ENCODE measurements at places on chromosomes 3 and 15.

DNA sequence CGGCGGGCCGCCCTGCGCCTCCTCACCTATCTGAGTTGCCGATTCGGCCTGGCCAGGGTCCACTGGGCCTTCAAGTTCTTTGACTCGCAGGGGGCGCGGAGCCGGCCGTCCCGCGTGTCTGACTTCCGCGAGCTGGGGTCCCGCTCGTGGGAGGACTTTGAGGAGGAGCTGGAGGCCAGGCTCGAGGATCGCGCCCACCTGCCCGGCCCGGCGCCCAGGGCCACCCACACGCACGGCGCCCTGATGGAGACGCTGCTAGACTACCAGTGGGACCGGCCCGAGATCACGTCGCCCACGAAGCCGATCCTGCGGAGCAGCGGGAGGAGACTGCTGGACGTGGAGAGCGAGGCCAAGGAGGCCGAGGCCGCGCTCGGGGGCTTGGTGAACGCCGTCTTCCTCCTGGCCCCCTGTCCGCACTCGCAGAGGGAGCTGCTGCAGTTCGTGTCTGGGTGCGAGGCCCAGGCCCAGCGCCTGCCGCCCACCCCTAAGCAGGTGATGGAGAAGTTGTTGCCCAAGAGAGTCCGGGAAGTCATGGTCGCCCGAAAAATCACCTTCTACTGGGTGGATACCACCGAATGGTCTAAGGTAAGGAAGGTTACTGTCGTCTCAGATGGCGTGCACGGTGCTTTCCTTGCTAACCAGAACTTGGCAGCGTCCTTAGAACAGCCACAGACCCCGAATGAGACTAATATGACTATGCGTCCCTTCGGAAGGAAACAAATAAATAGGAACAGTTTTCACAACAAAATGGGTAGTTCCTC is 567 bp downstream of the TICRR start:
- DNase-seq: no peak

DNA sequence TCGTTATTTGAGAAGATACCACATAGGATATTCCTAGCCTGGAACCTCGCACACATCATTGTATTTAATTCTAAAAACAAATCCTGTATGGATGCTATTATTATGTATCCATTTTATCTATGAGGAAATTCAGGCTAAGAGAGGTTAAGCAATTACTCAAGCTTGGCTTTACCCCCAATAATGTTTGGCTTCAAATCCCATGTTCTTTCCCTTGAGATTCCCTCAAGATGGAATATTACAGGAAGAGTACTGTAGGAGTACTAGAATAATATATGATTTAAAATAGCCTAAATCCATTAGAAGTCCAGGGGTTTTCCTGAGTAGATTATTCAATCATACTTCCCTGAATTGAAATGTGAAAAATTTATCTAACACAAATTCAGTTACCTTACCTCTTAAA is 630.2 kb downstream of the ZNF385D start:
- DNase-seq: no peak

DNA sequence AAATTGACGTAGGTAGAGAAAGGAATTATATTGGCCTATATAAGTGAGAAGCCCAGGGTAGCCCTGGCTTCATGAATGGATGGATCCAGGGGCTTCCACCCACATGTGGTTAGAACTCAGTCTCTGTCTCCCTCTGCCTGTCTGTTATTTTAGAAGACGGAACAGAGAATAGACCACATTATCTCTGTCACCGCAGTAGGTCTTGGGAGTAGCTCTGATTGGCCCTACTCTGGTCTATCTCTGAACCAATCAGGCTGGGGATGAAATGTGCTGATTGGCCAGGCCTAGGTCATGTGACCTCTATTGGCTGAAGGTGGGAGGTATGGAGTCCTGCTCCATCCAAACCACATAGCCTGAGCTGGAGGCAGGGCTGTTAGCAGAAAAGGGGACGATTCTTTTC is 143.0 kb upstream of the PRR23C start:
- no peak for DNase-seq

DNA sequence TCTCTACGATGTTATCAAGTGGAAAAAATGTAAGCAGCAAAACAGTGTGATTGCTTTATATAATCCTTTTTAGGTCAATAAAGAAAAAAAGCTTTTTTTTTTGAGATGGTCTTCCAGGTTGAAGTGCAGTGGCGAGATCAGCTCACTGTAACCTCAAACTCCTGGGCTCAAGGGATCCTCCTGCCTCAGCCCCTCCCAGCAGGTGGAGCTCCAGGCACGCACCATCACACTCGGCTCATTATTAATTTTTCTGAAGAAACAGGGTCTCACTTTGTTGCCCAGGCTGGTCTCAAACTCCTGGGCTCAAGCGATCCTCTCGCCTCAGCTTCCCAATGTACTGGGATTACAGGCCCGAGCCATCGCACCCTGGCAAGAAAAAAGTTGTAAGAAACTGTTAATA is 17.3 kb downstream of the RNF168 start:
- DNase-seq: no peak

- DNase-seq: no peak
Observed at GRCh38 chr3:141093397-141093796, 42.2 kb downstream of the SPSB4 start.

DNA sequence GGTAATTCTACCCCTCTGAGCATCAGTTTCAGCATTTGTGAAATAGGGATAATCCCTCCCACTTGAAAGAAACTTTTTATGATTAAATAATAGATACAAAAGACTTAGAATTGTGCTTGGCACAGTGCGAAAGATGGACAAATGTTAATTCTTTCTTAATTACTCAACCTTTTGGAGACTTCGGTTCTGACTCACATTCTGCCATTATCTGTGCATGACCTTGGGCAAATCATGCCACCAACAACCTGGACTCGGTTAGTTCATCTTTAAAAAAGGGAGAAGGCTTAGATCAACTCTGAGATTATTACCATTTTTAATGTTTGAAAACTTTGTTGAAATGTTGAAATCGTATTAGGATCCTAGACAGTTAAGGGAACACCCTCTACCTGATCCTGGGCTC is 40.6 kb upstream of the POLR2M start:
- DNase-seq: no peak

DNA sequence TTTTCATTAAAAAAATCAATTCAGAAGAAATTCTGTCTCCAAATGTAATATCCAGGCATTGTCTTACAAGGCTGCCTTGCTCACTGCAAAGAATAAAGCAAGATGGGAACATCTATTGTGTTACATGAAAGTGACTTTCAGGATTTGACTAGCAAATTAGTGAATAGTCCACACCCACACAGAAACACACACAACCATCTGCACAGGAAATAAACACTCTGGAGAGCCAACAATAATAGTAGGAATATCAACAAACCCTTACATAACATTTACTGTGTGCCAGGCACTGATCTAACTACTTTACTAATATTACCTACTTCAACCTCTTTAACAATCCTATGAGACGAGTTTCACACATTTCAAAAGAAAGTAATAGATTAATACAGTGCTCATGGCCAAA is 28.9 kb upstream of the ZNF385D start:
- DNase-seq: no peak

DNA sequence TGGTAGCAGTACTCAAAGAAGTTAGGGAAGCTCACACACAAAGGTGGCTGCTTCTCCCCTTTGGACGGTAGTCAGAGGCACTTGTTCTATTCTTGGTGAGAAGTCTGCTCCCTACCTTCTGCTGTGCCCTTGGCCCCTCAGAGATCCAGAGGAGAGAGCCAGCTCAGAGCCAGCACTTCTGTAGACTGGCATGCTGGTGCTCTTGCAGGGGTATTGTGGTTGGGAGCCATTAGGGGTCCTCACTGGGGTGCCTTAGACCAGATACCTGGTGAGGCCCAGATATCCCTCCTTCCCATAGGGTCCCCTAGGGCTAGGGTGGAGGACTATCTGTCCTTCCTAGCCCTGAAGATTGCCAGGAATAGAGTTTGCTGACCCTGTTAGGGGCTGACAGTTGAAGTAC is 140.6 kb downstream of the EEFSEC start:
- no peak for DNase-seq

DNA sequence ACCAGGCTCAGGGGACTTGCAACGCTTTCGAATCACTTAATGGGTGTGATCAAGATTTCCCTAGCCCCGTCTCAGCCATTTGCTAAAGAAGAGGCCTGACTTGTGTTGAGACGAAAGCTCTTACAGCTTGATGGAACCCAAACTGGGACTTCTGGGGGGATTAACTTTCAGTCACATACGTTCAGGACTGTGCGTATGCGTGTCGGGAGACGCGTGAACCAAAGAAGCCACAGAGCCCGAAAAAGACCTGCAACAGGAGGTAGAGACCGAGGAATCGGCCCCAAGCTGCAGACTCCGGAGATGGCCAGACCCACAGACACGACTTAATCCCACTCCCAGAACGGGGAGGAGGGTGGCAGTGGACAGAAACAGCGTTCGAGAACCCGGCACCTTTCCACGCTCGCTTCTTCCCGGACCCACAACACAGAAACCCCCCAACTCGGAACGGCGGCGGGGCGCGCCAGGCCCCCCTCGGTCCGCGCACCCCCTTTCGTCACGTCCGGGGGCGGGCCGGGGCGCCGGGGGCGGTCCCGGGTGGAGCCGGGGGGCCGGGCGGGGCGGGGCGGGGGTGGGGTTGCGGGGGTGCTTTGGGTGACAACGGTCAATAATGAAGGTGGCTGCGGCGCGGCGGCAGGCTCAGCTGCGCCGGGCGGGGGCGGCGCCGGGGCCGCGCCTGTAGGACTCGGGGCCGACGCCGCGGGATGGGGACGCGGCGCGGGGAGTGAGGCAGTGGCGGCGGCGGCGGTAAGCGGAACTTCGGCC is at the start of gene ATP11B:
Gene ATP11B (plus strand): TSS at position 604 of the 762 bp plus-strand sequence. CDS start 256 bp downstream, outside the sequence.
- no peak for DNase-seq

DNA sequence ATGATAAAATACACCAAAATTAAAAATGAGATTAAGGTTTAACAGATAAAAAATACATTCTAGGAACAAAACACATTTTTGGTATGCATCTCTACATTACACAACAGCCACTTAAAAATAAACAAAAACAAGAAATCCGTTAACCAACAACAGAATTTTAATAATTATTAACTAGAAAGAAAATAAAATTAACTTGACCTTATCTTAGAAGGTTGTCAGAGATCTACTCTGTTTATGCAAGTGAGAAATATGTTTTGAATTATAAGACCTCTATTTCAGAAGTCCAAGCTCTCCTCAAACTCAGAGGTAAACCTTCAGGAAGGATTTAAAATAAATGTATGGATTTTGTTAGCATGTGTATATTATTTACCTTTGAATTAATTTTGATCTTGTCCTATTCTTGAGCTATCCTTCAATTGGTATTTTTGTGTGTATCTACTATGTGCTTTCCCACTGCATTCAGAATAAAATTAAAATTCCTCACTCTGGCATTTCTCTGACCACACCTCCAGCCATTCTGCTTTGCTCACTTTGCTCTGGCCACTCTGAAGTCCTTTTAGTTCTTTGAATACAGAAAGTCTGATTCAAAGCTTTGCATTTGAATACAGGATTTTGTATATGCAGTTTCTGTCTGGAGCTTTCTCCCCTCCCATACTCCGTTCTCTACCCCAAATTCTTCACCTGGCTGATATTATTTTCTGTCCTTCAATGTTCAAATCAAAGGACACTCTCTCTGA is 352.0 kb downstream of the ZBTB20 start:
- no peak for DNase-seq

GRCh38 chr3:154123906-154124305 is 2.7 kb downstream of the ARHGEF26 start:
- no peak for DNase-seq

GRCh38 chr3:168383573-168383972 is 287.8 kb upstream of the GOLIM4 start:
- no peak for DNase-seq

GRCh38 chr3:13277196-13277813 is 142.8 kb downstream of the NUP210 start:
- DNase-seq: no peak

DNA sequence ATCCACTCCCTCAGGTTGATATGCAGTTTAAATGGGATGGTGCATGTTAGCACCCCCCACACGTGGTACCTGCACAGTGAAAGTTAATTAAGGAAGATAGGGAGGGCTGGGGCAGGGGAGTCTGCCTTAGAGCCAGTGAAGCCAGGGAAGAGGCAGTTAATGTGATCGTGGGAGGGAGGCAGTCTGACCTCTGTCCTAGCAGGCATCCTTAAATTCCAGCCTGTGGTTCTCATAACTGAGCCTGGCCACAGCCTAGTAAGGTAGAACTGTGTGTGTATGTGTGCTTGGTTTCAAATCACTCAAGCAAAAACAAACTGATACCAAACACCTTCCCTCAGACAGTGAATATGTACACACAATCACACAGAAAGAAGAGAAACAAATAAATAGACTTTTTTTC is 319.1 kb upstream of the TLE3 start:
- no peak for DNase-seq

- no peak for DNase-seq
Observed at GRCh38 chr3:115217292-115217677, 70.2 kb upstream of the ZBTB20 start.

- DNase-seq: no peak
Observed at GRCh38 chr3:14295801-14296200, 106.6 kb upstream of the SLC6A6 start.

GRCh38 chr3:105040026-105040622 is 326.6 kb upstream of the ALCAM start:
- DNase-seq: no peak

- DNase-seq: no peak
Observed at GRCh38 chr3:146894406-146894805, 289.3 kb upstream of the PLSCR5 start.

GRCh38 chr3:134315286-134316106 is 58.8 kb downstream of the AMOTL2 start:
- no peak for DNase-seq

DNA sequence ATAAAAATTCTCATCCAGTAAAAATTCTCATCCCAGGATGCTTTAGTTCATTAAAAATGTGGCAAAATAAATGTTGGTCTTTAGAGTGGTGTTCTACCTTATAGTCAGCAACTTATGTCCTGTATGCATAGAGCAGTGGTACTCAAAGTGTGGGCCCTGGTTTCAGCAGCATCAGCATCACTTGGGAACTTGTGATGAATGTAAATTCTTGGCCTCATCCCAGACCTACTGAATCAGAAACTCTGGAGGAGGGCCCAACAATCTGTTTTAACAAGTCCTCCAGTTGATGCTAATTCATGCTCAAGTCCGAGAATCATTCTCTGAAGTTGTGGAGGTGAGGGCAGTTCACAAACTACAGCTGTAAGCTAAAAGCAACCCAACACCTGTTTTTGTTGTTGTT is 307.3 kb upstream of the SATB1 start:
- no peak for DNase-seq

- DNase-seq: no peak
Observed at GRCh38 chr3:38916706-38917105, 100.7 kb upstream of the SCN10A start.
